ENCODE measurements at places on chromosomes 7 and 10. TPM values are rescaled to one million over a fixed set of nuclear protein-coding genes. Genes with fewer than 3 reads are reported as not detected.

- no peak for DNase-seq
Observed at GRCh38 chr7:112990624-112991023, 96.0 kb downstream of the GPR85 start.

GRCh38 chr10:5964736-5965135 lies 12.6 kb downstream of the IL15RA start:
- DNase-seq: no peak

DNA sequence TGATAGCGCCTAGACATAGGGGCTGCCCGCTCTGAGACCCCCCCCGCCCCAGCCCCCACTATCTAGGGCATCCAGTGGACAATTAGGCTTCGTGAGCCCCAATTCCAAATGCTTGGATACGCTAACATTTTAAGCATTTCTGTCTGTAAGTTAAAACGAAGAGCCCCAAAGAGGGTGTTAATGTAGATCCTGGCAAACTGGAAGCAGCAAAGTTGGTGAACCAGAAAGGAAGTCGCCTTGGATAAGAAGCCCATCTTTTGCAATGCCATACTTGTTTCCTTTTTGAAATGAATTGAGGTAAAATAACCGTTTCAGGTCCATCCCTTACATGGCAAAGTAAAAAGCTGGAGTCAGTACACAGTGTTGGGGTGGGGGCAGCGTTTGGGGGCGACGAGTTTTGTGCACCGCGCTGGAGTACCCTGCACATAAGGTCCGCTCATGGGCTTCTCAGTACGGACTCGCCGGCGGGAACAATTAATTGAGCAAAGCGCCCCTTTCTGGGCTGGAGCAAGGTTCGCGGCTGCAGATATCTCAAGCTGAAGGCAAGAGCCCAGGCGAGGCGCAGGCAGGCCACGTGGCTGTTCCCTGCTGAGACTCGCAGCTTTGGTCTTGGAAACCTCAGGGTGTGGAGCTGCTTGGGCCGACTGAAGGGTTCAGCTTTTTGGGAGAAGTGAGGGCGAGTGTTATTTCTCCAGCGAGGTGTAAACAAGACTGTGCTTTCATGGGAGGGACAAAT lies 1.4 kb upstream of the TWIST1 start:
- no peak for DNase-seq

- DNase-seq: no peak
Observed at GRCh38 chr10:121296881-121297585, 301.2 kb downstream of the FGFR2 start.

- DNase-seq: no peak
Observed at GRCh38 chr7:43669286-43670081, 59.8 kb downstream of the COA1 start.

DNA sequence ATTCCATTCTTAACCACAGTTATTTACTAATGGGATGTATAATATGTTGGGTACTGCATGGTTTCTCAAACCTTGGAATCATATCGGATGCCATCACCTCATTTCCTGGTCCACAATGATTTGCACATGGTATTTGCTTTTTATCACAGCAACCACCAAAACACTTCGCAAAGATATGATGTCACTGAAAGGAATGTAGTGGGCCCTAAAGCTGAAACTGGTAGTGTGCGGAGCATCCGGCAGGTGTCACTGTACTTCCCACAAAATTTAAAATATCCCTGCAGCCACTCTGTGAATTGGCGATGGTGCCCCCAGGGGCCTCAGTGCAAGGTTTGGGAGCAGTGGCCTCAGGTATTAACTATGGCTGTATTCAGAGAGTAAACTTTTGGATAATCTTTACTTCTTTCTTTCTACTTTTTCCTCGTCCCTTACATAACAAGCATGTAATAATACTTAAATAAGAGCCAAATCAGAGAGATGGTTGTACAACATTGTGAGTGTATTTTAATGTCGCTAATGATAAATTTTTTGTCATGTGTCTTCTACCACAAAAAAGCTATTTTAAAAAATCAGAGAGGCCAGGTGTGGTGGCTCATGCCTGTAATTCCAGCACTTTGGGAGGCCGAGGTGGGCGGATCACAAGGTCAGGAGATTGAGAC lies 66.2 kb downstream of the FAM241B start:
- DNase-seq: peak; percentile 41

CAMK2B gene
- 1.7 TPM for polyA plus RNA-seq

ADAM22 gene
- 14.2 TPM for polyA plus RNA-seq

C7orf33 gene
- polyA plus RNA-seq: not detected

Measured in left kidney (tissue), 8 donors.